ENCODE measurements at places on chromosomes 11 and 22.
A peak's percentile ranks its signal among the peaks of the same experiment; 100 is the strongest.

DNA sequence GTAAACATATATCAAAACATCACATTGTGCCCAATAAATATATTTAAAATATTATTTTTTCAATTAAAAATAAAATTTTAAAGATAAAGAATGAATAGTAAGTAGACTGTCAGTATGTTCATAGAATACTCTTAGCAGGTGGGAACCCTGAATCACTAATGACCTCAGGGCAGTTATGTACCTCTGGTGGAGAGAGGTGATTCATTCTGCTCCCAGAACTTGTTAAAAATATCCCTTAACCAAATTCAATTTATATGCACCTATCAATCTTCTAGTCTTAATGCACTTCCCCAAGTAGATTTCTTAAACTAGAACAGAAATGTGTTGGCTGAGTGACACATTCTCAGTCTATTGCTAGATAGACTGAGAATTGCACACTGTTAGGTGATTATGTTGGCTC, 183.9 kb upstream of the SYN3 start:
- DNase-seq = no peak

DNA sequence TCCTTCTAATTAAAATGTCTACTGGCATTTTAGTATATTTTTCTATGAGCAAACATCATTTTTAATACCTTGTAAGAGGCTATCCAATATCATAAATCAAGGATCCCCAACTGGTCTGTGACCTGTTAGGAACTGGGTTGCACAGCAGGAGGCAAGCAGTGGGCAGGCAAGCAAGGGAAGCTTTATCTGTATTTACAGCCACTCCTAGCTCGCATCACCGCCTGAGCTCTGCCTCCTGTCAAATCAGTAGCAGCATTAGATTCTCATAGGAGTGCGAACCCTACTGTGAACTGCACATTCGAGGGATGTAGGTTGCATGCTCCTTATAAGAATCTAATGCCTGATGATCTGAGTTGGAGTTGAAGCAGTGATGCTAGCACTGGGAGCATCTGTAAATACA, 70.2 kb upstream of the CREB3L1 start:
- DNase-seq = no peak

- no peak for DNase-seq
Observed at GRCh38 chr22:44049486-44050231, 25.6 kb downstream of the PARVB start.

DNA sequence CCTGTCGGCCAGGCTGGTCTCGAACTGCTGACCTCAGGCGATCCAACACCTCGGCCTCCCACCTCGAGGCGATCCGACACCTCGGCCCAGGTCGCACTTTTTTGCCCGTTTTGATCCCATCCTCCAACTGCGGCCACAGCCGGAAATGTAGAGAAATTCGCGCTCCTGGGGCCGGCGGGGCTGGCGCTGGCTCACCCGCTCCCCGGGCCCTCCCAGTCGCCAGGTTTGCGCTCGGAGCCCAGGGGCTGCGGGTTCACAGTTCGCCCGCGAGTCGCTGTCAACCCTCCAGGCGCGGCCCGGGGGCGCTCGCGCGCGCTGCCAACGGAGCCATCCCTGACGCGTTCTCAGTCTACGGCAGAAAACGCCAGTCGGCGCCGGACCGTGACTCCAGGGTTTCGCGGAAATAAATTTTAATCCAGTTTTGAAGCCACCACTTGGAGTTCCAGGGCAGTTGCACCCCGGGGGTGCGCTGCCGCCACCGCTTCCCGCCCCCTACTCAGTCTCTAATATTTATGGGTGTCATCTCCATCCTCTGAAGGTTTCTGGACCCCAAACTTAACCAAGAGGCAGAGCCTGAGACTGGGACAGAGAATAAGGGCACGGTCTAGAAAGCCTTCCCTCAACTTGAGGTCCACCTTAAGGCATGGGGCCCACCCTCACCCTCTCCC, 1.5 kb upstream of the KLHDC7B start:
- peak; percentile 56 for DNase-seq

DNA sequence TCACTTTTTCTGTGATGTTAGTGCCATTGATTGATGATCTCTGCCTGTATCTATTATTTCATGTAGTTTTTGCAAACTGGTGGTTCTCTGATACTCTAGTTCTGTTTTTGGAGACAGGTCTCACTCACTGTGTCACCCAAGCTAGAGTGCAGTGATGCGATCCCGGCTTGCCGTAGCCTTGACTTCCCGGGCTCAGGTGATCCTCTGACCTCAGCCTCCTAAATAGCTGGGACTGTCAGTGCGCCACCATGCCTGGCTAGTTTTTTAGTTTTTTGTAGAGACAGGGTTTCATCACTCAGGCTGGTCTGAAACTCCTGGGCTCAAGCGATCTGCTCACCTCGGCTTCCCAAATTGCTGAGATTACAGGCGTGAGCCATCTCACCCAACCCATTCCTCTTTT, 16.4 kb downstream of the TEAD1 start:
- DNase-seq = no peak

GRCh38 chr22:20101638-20102037, 14.3 kb upstream of the RANBP1 start:
- DNase-seq = no peak

DNA sequence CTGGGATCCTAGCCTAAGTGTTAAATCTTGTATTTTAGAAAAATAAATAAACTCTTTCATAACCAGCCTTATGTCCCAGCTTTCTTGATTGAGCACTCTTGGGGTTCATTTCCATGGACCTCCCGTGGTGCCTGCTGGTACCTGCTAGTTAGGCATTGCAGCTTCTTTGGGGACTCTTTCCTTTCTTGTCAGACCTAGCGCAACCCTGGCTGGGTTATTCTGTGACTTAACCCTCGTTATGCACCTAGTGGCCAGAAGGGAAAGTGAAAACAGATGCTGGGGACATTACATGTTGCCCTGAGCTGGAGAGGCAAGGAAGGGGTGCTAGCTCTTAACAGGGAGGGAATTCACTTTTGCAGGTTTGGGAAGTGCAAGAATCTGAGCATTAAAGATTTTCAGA, 46.8 kb downstream of the APIP start:
- DNase-seq = no peak

GRCh38 chr22:21837248-21837979, 30.0 kb downstream of the MAPK1 start:
- no peak for DNase-seq

GRCh38 chr22:17260950-17261349, 41.7 kb upstream of the ADA2 start:
- no peak for DNase-seq

DNA sequence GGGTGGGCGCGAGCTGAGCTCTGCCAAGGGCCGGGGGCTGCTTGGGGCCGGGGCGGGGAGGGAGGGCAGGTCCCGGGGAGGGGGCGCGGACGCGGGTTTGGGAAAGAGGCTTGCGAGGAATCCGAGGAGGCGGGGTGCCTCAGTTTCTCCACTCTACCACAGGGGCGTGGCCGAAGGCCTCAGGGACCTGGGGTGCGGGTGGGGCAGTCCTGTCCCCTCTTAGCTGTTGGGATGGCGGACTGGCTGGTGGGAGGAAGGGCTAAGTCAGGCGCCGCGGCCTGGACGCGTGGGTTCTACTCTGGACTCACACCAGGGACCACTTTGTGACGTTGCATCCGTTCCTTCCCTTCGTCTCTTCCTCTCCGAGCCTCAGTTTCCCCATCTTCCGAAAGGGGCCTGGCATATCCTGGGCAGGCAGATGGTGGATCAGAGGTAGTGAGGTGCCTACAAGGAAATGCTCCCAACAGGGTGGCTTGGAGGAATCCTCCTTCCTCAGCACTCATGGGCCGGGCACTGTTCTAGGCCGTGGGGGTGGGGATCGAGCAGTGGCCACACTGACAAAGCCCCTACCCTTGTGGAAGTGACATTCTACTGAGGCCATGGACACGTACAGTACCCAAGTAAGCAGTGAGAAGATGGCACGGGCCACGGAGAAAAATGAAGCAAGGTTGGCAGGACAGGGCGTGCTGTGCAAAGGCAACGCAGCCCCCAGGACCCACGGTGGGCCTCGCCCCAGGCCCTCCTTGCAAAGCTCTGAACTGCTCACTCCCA, 13.2 kb downstream of the IGLL1 start:
- no peak for DNase-seq

GRCh38 chr11:2778630-2779498, 79.1 kb upstream of the KCNQ1OT1 start:
- no peak for DNase-seq

- no peak for DNase-seq
Observed at GRCh38 chr22:19275513-19275912, 16.0 kb downstream of the CLTCL1 start.

DNA sequence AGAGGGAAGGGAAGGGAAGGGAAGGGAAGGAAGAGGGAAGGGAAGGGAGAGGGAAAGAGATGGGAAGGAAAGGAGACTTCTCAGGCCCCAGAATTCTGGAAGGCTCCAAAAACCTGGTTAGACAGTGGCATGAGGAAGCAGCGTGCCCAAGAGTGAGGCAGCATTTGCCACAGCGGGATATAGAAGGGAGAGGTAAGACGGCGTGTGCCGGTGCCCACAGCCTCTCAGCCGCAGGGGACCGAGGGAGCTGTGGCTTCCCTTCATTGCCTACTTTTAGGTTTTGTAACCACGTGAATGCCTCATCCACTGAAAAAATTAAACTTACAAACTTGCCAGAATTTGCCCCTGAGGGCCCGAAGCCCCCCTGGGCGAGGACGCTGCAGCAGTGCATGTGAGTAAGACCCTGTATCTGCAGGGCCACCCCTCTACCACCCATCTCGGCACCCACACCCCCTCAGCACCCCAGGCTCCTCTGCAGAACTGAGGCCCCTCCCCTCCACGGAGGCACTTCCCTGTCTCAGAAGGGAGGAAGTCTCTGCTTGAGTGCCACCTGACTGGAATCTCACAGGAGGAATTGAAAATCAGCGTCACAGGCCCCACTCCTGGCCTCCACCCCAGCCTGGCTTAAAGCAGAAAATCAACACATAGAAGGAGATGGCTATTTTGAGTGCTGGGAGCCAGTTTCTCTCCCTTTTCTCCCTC, 58.1 kb downstream of the LINC01488 start:
- DNase-seq = no peak

DNA sequence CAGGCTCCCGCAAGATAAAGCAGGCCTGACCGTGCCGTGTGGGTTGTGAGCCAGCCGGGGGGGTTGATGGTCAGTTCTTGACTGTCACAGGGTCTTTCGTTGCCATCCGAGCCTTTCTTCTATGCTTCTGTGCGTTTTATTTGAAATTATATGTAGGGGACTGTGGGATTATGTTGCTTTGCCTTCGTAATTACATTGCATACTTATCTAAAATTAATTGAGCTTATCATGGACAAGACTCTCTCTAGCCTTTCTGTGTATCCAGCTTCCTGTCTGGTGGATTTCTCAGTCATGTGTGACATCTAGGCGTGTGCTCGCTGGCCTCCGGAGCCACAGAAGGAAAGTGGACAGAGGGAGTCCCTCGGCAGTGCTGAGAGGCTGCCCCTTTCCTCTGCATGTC, 93.2 kb downstream of the TBC1D22A start:
- DNase-seq = no peak

DNA sequence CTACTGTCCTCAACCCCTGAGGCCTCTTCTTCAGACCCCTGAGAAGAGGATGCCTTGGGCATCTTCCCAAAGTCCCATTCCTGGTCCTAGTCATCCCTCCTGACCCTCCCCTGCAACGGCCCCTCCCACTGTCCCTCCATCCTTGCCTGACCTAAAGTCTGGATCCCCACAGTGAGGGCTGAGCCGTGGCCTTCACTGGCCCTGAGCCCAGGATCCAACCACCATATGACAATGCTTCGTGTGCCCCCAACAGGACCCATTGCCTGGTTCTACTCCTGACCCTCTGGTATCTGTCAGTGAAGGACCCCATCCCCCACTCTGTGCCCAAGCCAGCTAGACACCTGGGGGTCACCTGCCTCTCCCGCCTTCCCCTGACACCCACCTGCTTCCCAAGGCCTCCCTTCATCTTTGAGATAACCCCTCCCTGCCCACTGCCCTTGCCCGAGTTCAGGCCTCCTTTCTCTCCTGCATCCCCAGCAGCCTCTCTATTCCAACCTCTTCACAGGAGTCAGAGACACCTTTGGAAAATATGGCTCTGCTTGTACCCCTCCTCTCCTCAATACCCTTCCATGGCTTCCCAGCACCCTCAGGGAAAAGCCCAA, 48.0 kb downstream of the LRRC32 start:
- DNase-seq = no peak

DNA sequence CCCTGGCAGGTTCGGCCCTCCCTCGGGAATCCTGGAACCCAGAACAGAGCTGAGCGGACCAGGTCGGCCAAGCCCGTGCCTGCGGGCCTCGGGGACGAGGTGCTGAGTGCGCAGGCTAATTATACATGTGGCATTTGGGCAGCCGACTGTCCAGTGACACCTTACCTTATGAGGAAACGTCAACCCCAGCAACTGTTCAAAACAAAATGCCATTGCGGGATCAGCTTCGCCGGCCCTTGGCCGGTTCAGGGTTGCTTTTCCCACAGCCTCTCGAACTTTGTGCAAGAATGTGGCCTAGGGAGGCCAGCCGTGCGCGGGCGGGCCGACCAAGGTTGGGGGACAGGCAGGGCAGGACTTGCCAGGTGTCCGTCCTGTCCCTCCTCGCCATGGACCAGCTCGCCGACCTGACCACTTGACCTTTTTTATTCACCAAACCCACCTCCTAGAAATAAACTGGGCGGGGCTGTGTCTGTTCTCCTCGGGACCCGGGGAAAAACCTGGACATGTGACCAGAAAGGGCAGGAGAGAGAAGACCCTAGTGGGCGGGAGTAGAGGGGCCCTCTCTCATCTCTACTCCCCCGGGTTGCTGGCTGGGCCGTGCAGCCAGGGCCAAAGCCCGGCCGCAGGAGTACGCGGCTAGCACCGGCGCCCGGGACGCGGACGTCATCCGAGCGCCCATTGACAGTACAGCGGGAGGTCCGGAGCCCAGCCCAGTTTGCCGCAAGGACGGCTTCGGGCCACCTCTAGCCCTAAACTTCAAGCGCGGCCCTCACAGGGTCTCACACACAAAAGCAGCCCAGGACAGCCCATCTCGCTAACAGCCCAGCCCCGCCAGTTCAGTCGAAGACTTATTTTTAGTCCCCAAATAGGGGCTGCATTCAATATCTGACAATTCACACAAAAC, 134.3 kb upstream of the C11orf58 start:
- DNase-seq = no peak

- no peak for DNase-seq
Observed at GRCh38 chr22:46777609-46777970, 15.1 kb downstream of the TBC1D22A start.

DNA sequence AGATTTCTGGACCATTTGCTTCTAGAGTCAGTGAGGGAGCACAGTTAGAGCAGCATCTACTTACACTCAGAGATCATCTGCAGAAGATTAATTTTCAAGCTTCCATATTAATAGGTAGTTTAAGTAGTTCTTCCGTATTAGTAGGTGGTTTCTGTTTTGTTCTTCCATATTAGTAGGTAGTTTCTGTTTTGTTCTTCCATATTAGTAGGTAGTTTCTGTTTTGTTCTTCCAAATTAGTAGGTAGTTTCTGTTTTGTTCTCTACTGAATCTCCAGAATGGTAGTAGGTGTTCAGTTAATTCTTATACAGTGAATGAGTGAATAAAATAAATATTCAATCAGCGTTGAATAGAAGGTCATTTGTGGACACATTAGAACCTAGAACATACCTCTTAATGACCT, 175.7 kb downstream of the TMEM135 start:
- DNase-seq = no peak
